CD4-positive, alpha-beta T cell treated with Interleukin-2 at 100 ng/mL for 4 hours (primary cell): ENCODE measurements at places on chromosomes 6 and 20.

DNA sequence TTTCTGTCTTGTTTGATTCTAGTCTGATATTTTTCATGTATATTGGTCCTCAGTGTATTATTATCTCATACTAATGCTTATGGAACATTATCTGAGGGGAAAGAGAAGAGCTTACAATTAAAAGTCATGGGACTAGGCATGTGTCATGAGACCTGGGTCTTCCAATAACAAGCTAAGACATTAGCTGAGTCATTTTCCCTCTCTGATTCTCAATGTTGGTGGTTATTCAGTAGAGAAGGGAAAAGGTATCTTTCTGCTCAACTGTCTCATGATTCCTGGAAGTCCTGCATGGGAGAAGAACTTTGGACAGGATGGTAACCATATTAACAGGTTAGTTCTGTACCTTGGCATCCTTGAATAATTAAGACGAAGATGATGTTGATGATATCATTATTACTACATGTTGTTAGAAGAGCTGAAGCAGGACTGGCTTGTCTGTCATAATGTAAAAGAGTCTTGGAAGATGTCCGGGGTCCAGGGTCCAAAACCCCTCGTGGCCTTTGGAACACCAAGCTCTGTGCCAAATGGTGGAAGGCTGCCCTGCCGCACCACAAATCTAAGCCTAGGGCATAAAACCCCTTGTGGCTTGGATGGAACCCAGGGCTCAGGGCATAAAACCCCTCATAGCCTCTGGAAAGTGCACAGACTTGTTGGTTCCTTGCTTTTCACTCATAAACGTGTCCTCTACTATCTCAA, 19.1 kb downstream of the TRIM38 start:
- DNase-seq, result no peak

GRCh38 chr6:100101644-100102043, 107.6 kb upstream of the MCHR2 start:
- DNase-seq, result no peak

DNA sequence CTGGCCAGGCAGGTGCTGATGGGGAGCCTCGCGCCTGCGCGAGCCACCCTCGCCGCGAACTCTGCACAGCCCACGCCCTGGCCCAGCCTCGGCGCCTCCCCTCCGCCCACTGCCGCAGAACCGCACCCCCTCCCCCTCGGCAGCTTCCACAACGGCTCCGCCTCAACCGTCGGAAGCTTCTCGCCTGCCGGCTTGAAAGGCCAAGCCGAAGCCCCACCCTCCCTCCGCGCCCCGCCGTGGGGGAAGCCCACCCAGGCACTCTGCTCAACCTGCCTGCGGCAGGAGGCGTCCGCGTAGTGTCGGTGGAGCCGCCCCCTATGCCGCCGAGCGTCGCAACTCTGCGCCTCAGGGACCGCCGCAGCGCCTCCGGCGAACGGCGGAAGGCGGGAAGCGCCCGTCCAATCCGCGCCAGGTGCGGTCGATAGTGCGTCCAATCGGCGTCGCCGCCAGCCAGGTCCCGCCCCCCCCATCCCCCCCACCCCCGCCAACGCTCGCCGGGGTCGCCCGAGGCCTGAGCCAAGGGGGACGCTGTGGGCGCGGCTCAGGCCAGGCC, at the start of gene SYCP2:
SYCP2 (minus strand) TSS at position 342 of the 553 bp plus-strand sequence. CDS start 11,224 bp downstream, outside the sequence.
- peak; percentile 63 for DNase-seq

GRCh38 chr20:25457886-25458680, 50.6 kb downstream of the GINS1 start:
- DNase-seq, result no peak

DNA sequence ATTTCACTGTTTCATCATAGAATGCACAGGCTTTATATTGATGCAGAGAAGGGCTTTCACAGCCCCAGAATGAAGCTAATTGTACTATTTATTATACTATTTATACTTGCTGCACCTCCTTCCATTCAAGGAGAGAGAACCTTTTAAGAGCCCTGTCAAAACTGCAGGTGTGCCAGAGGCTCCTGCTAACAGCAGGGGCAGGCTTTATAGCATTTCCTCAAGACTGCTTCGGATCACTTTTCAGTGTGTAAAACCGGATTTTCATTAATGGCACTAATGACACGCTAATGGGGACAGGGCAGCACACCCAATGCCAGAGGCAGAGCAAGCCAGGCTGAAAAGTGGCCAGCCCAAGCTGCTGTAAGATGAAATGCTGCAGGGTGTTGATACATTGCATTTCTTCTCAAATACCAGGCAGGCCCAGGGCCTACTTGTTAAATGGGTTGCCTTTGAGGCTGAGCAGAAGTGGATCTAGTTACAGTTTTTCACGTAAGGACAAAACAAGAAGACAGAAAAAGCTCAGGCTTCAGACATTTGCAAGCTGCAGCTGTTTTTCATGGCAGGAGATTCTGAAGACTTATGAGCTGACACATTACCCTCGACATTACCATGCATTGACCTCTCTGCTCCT, 487.7 kb upstream of the BTBD3 start:
- DNase-seq, result no peak

DNA sequence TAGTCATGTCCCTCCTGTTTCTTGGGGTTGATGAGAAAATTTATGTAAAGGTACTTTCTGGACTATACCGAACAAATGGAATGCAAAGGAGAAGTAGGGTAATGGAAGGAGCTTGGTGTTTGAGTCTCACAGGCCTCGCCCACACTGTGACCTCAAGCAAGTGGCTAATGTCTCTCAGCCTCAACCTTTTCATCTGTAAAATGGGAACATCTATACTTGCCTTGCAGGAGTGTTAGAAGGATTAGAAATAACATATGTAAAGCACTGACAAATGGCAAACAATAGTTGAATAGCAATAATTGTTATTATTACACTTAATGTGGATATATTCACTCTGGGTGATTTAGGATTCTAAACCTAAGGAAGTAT, 8.9 kb upstream of the PKIG start:
- no peak for DNase-seq

DNA sequence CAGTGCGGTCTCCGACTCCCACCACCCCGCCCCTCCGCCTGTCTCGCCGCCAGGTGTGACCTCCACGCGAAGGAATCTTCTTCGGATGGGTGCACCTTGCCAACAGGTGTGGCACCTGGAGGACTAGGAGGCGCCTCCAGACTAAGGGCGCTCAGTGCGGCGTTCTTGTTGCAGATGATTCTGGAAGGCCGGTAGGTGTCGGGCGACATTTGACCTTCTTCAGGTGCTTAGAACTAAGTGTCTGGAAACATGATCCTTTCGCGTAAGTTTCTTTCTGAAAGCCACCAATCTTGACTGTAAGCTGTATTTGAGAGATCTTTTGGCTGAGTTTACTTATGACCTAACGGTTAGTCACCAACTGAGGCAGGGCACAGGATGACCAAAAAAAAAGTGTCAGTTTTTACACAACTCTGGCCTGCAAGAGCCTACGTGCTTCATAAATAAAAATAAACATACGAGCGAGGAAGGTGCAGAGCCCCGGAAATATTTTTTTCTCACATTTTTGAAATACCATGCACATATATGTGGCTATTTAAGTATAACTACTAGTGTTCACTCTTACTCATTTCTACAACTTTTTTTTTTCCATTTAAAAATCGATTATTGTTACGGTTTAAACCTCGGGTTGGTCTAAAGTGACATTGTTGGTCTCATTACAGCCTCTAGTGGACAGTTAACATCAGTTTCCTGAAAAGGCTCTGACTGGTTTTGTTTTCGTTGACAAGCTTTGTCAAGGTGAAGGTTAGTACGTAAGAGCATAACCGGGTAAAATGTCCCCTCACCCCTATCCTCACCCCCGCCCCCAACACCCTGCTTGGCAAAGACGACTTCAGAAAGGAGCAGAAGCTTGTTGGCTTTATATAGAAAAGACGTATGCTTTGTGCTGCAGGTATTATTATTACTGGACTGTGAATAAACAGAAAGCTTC, 1.6 kb upstream of the ATXN1 start:
- DNase-seq, result peak; percentile 75

DNA sequence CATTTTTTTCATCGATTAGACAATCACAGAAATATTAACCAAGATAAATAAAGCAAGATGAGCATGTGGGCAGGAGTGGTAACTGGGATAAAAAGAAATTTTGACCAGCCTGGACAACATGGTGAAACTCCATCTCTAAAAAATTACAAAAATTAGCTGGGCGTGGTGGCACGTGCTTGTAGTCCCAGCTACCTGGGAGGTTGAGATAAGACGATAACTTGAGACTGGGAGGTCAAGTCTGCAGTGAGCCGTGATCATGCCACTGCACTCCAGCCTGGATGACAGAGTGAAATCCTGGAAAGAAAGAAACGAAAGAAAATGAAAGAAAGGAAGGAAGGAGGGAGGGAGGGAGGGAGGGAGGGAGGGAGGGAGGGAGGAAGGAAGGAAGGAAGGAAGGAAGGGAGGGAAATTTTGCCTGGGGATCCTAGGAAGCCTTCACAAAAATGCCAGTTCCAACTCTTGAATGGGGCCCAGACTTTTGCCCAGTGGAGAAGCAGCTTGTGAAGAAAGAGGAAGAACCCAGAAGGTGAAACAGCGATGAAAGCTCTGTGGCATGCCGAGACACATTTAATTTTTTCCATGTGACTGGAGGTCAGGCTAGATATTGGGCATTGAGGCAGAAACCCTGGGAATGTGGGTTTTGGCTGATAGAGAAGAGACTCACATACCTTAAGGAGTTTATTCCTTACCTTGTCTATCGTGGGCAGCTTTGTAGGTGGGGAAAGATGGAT, 20.3 kb downstream of the CCDC170 start:
- DNase-seq, result no peak
